ENCODE measurements at places on chromosomes 1 and 21.

DNA sequence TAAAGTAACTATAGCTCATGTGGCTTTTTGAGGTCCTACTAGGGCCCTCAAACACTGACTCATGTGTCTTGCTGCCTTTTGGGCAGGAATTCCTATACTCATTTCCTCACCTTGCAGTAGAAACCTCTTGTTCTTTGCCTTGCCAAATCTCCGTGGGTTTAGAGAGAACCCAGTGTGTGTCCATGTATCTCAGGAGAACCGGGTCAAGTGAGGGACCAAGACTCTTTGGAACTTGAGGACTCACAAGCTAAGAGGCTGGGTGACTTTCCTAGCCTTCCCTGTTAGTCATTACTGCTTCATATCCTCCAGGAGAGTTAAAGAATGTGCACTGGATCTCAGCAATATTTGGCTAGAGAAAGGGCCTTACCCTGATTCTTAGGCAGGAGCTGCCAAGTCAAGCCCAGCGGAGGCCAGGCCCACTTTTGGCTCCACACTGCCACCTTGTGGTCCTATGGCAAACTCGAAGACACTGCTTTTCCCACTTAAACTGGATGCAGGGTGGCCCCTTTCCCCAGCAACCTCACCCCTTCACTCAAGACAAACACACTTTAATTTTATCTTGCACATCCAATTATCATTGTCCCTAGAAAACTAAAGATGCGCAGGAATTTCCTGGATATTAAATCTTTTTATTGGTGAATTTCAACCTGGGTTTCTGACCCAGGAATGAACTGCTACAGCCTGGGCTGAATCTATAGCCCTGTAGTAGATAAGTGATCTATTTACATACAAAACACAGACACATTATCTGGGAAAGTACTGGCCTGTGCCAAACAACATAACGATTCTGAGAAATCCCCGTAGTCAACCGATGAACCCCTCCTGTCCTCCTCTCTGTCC is 10.6 kb downstream of the AVPR1B start:
- DNase-seq, result peak; percentile 78

- DNase-seq, result no peak
Observed at GRCh38 chr1:177873238-177873637, 96.6 kb downstream of the SEC16B start.

DNA sequence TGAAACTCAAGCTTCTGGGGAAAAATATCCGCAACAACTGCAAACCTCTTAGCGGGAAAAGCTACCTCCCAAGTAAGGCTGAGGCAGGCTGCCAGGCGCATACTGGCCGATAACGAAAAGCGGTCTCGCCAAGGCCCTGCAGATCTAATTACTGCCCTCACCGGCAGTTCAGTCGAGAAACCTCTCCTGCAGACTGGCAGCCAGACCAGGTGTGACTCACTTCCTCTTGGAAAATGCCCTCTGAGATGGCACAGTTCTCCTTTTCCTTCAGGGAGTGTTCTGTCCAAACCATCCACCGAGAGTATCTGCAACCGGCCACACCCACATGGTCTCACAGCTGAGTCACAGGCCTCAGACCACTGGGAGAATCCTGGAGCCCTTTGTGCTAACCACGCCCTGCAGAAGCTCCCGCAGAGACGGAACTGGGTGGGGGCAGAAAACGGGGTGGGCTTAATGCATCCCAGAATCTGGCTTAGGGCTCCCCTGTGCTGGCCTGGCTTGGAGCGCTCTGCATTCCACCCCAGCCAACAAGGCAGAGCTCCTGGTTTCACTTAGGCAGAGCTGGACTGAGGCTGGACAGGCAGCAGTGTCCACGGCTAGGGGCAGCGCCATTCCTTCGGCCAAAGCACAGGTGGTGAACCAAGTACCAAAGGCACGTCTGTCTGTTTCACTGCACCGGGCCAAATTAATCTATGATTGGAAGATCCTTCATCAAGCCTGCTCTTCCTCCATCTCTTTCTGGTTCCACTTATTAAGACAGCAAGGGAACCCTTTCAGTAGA is 1.2 kb downstream of the S100A10 start:
- DNase-seq, result peak; percentile 80

DNA sequence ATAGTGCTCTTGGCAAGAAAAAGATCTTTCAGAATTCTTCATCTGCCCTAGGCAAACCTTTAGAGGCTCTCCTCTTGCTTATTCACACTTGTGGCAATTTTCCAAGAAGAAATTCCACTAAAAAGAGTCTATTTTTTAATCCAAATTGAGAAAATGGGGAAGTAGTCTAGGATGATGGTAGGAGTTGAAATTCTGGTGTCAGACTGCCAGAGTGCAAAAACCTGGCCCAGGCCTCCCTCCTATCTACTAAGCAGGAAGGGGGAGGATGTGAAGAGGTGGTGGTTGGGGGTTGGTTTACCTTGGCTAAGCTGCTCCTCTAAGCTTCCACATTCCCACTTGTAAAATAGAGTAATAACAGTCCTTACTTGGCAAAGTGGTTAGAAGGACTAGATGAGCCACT is 120.6 kb upstream of the KCNJ15 start:
- no peak for DNase-seq

GRCh38 chr1:52502789-52503188 is 50.1 kb downstream of the TUT4 start:
- peak; percentile 22 for DNase-seq

DNA sequence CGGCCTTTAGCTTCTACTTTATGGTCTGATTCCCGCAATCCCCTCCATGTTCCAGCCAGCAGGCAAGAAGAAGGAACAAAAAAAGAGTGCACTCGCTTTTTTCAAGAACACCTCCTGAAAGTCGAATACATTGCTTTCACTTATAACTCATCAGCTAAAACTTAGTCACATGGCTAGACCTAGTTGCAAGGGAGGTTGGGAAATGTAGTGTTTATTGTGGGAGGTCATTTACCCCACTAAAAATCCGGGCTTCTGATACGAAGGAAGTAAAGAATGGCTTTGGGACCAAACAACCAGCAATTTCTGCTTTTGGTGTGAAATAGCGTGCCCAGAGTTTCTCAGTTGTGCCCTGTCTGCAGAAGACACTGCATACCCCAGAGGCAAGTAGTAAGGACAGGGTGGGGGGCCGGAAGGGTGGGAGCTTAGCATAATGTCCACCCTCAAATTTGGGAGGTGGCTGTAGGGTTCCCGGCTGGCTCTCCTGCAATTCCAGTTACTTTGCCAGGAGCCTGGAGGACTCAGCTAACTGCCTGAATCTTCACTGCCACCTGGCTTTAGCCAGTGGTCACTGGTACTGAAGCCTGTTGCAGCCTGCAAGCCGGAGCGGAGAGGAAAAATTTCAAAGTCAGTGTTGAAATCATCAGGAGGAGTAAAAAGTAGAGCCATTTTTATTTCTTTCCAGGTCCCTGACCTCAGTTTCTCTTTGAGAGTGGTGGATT is 57.7 kb upstream of the F3 start:
- DNase-seq, result no peak

DNA sequence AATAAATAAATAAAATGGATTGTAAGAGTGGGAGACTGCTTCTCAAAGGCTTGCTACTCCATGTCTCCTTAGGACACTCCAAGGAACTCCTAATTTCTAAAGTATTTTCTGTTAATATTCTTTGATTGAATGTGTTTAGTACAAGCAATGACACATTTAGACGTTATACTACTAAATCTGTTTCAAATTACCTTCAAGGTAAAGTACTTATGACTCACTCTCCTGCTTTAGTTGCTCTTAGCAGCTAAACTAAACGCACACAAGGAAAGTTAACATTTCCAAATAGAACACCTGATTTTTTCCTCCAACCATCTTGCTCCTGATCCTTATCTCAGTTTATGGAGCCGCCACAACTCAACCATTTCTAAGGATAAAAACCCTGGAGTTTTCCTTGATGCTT is 969.8 kb upstream of the ADGRL4 start:
- no peak for DNase-seq

DNA sequence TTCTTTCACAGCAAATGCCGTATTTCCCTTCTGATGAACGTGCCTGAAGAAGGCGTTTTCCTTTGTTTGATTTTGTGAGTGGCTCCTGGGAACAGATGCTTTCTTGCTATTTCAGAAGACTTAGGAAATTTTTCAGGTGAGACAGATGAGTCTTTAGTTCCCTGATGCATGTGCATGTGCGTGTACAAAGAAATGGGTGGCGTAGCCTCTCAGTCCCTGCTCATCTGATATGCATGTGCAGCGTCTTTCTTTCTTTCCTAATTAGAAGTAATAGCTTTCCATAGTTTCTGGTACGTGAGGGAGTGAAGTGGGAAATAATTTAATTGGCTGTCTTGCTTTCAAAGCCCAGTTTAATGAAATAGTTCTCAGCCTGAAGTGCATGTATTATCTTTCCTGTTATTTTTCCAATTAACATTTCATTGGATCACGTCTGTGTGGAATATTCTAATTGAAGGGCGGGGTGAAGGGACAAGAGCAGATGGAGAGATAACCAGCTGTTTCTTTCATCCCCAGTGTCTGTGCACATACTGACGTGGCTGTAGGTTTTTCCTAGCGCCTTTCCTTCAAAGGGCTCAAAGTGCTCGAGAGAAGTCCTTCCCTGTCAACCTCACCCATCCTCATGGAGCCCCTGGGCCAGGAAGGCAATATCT is 104.3 kb downstream of the FAM78B start:
- DNase-seq, result no peak

All from hematopoietic multipotent progenitor cell treated with erythropoietin and hydrocortisone succinate and interleukin-3 and kit ligand, for 17 days (in vitro differentiated cells).